ENCODE measurements at places on chromosomes 5 and 9. TPM values are rescaled to one million over a fixed set of nuclear protein-coding genes. Genes with fewer than 3 reads are reported as not detected.

The ECM2 gene
- not detected for total RNA-seq

The IFNA6 gene
- not detected for total RNA-seq

The CYLC2 gene
- not detected for total RNA-seq

The STING1 gene
- 17.0 TPM for total RNA-seq

The GFI1B gene
- not detected for total RNA-seq

The CNTFR gene
- not detected for total RNA-seq

The RAPGEF6 gene
- 12.9 TPM for total RNA-seq

The GRIA1 gene
- total RNA-seq: not detected

The SPATA31E1 gene
- total RNA-seq: not detected

The SLC34A1 gene
- total RNA-seq: not detected

The GADD45G gene
- not detected for total RNA-seq

The INSYN2B gene
- total RNA-seq: 1.7 TPM

The LECT2 gene
- not detected for total RNA-seq

The SEMA6A gene
- 8.3 TPM for total RNA-seq

The CDH6 gene
- 34.9 TPM for total RNA-seq

The DPP7 gene
- 125 TPM for total RNA-seq

The GABRG2 gene
- total RNA-seq: not detected

The SIT1 gene
- total RNA-seq: not detected

The MPDZ gene
- total RNA-seq: 14.0 TPM

The SCGB3A2 gene
- not detected for total RNA-seq

The LHFPL2 gene
- 15.3 TPM for total RNA-seq

The ADAMTS6 gene
- total RNA-seq: 12.1 TPM

The NPR3 gene
- 0.14 TPM for total RNA-seq
